Activated naive CD8-positive, alpha-beta T cell treated with anti-CD3 and anti-CD28 coated beads, Interleukin-2, amount 50 U/mL, for 24 hours (primary cell): ENCODE measurements at places on chromosomes 1 and 21.

GRCh38 chr1:46413596-46413985 is 19.5 kb downstream of the FAAH start:
- DNase-seq = peak; percentile 14

DNA sequence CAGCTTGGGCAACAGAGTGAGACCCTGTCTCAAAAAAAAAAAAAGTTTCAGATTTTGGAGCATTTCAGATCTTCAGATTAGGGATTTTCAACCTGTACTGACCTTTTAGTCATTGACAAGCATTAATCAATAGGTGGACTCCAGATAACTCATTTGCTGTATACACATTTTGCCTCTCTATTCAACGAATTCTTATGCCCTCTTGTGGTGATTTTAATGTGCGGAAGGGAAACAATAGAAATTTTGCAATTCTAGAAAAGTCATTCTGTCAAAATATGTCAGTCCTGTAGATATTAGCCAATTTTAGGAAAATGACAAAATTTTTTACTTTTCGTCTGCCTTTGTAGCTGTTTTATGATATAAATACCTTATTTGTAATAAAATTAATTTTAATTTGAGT is 11.6 kb upstream of the OR2G2 start:
- no peak for DNase-seq

DNA sequence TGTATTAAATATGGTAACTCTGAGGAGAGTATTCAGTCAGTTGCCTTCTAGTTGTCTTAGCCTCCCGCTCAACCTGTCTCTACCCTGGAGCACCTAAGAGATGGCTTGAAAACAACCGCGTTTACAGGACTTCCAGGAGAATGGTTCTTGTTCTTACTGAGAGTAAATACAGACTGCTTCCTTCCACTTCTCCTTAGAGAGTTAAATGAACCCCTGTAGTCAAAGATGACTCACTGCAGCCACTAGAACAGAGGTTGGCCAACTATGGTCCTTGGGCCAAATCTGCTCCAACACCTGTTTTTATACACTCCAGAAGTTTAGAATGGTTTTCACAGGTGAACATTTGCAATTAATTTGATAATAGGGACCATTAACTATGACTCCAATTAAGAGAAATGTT is 60.1 kb upstream of the ASB17 start:
- DNase-seq = no peak

DNA sequence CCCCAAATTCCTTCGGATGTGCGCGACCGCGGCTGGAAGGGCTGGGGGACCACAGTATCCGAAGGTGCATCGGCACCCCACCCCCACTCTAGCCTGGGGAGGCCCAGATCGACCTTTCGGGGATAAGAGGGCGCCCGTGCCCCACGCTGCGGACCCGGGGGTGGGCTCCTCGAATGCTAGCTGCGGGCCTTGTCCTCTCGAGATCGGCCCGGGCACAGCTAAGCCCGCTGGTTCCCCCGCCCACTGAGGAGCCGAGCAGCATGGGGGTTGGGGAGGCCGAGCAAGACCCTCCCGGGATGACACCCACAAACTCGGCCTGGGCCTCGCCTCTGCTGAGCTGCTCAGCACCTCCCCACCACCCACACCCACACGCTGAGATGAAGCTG is 653 bp upstream of the IFFO2 start:
- DNase-seq = no peak

- DNase-seq = no peak
These were observed 15.2 kb downstream of the TFAP2E start for GRCh38 chr1:35588197-35588910.

- DNase-seq = no peak
These were observed 127.5 kb downstream of the GALNT2 start for GRCh38 chr1:230194525-230194924.

GRCh38 chr1:69284508-69284907 is 283.2 kb upstream of the LRRC7 start:
- DNase-seq = no peak

DNA sequence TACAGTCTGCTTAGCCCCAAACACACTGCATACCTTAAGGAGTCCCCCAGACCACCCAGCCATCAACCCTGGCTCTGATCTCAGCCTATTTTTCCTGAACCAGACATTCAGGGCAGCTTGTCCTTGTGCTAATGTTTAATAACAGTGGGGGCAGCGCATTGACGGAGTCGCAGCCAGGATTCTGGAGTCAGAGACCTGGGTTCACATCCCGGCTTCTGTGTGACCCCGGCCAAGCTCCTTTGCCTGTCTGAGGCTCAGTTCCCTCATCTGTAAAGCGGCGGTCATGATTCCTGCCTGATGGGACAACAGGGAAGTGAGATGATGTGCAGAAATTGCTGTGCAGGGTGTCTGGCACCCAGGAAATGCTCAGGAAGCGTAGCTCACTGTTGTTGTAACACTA is 63.1 kb downstream of the MATN1 start:
- no peak for DNase-seq

DNA sequence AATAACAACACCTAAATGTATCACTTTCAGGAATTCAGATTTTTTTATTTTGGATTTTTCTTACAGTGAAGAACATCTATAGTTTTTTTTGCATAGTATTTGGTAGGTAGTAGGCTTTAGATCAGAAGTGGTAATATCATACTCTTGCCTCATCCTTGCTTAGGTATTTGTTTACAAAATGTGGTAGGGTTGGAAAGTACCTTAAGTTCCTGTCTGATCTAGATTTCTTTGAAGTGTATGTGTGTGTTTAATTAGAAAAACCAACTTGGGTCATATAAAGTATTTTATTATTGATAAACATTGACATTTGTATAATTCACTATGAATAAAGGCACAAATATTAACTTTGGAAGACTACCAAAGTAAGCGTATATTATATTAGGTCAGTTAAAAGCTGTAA is 85.3 kb upstream of the GPR88 start:
- DNase-seq = no peak

GRCh38 chr1:205065666-205066065 is 18.6 kb downstream of the TMEM81 start:
- DNase-seq = no peak

- DNase-seq = no peak
These were observed 102.8 kb upstream of the ARTN start for GRCh38 chr1:43830802-43831201.

GRCh38 chr1:204520834-204521709 is 4.9 kb downstream of the MDM4 start:
- DNase-seq = peak; percentile 39

GRCh38 chr1:201648066-201648906 is 109.4 kb downstream of the NAV1 start:
- DNase-seq = no peak

GRCh38 chr1:240909701-240910457 is 297.9 kb upstream of the GREM2 start:
- DNase-seq = no peak
